ENCODE measurements at places on chromosomes 5 and 9.

DNA sequence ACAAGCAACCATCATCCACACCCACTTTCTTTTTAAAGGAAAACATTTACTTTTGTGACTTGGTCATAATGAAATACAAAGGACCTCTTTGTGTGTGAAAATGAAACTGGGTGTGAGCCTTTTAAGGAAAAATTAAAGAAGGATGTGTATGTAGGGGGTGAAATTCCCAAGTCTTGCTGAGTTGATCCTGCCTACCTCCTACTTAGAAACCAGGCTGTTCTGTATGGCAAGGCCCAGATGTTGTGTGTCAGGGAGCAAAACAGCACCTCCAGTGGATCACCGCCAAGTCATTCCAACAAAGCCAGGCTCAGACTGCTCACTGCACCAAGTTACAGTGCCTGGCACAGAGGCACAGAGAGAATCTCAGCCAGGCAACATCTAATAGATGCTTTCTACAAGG lies 198.5 kb upstream of the FBN2 start:
- DNase-seq, result no peak

GRCh38 chr5:168159425-168159824 lies 132.0 kb upstream of the WWC1 start:
- peak; percentile 70 for DNase-seq

- DNase-seq, result no peak
Measured at GRCh38 chr5:112886975-112887374, 25.9 kb downstream of the SRP19 start.

GRCh38 chr9:72326641-72327040 lies 38.4 kb downstream of the ZFAND5 start:
- no peak for DNase-seq

DNA sequence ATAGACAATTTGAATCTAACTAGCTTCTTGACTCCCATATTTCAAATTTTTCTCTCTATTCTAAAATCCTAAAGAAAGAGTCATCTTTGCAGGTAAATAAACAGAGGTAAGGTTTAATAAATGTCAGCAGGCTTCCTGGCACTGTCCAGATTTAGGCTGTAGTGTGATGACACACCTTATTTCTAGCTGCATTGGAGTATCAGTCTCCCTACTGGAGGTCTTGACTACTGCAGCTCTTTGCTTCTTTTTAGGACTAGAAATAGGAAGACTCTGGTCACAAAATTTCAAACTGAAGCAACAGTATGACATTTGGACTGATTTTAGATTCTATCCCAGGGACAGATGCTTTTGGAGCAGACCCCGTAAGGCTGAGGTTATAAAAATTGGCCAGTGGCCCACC lies 40.7 kb upstream of the PPP3R2 start:
- DNase-seq, result no peak

GRCh38 chr9:105044518-105044917 lies 116.6 kb upstream of the ABCA1 start:
- DNase-seq, result peak; percentile 8

DNA sequence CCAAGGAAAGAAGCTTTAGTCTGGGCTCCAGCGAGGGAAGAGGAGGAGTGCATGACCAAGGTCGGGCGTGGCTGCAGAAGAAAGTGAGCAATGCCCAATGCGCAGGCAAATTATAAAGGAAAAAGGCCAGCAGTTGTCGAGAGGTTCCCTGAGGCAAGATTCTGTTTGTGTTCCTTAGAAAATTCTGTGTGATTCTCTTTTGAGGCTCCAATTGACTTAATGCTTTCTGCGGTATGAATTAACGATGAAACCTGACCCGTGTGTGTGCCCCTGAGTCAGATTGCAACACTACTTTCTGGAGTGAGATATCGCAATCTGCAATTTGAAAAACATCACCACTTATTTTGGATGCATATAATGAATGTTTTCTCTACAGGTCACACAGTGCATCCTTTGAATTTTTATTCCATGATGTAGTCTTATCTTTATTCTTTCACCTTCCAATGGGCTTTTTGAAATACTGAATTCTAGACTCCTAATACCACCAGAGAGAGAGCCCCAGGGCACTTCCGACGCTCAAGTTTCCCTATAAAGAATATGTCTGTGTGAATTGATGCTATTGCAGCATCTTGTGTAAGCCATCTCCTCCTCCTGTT lies 117.9 kb upstream of the IL6ST start:
- no peak for DNase-seq

- no peak for DNase-seq
Measured at GRCh38 chr5:178244576-178244975, 12.0 kb upstream of the PHYKPL start.

- no peak for DNase-seq
Measured at GRCh38 chr9:108963459-108964143, 29.4 kb downstream of the ABITRAM start.

- peak; percentile 9 for DNase-seq
Measured at GRCh38 chr5:94908889-94909480, 290.5 kb downstream of the SLF1 start.

GRCh38 chr9:132193227-132194124 lies 31.6 kb downstream of the NTNG2 start:
- peak; percentile 8 for DNase-seq

- DNase-seq, result no peak
Measured at GRCh38 chr5:175638305-175638704, 19.6 kb upstream of the HRH2 start.

DNA sequence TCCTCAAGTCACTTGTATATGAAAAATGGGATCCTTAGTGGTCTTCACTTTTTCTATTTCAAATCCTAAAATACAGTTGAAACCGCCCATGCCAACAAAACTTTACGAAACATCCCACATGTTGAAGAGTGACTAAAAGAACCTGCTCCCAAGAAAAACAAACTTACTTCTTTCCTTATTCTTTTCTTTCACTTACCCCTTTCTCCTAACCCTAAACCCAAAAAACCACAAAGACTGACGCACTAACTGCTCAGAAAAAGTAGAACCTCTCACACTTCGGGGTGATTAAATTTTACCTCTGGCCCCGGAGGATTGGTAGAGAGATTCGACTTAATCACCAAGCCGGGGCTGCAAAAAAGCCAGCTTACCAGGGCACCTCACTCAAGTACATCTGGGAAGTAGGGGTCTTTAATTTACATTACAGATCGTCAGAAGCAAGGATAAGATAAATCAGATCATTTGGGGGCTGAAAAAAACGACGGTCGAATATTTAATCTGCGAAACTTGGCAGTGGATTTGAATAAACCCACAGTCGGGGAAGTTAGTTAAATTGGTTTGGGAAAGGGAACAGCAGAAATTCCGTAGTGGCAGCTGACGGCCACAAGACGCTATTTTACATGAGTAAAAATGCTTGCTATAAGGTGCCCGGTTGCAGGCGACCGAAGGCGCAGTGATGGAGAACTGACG lies 1.3 kb downstream of the CDO1 start:
- DNase-seq, result no peak

GRCh38 chr5:129097498-129098296 lies 3.1 kb downstream of the ISOC1 start:
- no peak for DNase-seq

DNA sequence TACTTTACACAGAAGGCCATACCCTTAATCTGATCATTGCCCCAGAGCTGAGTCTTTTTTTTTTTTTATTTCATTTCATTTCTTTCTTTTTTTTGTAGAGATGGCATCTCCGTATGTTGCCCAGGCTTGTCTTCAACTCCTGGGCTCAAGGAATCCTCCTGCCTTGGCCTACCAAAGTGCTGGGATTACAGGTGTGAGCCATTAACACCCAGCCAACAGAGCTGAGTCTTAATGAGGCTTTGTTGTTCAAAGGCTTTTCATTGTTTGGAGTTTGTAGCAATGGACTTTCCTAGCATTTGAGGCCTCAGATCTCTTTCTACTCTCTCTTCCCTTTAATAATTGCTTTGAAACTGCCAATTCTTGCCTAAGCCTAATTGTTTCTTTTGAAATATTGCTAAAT lies 176.5 kb upstream of the FBN2 start:
- no peak for DNase-seq

DNA sequence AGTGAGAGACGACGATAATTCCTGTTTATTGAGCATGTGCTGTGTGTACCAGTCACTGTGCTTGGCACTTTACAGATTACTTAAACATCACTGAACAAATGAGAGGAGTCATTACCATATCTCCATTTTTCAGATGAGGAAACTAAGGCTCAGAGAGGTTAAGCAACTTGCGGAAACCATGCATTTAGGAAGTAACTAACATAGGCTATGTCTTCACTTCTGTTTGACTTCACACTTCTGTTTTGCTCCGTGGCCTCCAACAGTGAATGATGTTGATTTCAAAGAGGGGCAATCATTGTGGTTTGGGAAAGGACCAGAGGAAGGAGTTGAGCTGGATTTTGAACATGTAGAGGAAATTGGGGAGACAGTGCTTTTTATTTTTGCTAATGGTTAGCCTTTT lies 16.7 kb downstream of the GCNT1 start:
- DNase-seq, result no peak

DNA sequence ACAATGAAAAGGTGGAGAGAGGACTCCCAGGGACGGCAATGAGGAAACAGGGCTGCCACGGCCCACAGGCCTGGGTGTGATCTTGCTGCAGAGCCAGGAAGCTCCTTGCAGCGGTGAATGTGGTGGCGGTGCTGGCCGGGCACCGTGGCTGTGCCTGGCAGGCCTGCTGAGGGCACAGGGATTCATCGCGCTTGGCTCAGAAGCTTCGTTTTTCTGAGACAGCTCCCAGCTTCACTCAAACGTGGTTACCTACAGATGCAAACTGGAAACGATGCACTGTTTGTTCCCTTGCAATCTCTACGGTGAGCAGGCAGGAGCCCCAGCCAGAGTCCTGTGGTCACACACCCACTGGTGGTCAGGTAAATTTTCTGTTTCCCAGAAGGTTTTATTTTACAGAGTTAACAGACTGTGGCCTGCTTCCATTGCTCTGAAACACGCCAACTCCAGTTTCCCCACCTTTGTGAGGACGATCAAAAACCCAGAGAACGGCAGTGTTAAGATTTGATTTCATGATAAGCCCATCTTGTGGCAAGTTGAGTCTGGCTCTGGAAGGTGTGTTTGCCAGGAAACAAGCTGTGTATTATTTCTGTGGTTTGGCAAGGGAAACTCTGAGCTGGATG lies 183.9 kb downstream of the AUH start:
- DNase-seq, result no peak

- DNase-seq, result no peak
Measured at GRCh38 chr9:21028466-21028865, 3.0 kb downstream of the HACD4 start.

- DNase-seq, result no peak
Measured at GRCh38 chr5:134833340-134834032, 12.3 kb upstream of the C5orf24 start.

DNA sequence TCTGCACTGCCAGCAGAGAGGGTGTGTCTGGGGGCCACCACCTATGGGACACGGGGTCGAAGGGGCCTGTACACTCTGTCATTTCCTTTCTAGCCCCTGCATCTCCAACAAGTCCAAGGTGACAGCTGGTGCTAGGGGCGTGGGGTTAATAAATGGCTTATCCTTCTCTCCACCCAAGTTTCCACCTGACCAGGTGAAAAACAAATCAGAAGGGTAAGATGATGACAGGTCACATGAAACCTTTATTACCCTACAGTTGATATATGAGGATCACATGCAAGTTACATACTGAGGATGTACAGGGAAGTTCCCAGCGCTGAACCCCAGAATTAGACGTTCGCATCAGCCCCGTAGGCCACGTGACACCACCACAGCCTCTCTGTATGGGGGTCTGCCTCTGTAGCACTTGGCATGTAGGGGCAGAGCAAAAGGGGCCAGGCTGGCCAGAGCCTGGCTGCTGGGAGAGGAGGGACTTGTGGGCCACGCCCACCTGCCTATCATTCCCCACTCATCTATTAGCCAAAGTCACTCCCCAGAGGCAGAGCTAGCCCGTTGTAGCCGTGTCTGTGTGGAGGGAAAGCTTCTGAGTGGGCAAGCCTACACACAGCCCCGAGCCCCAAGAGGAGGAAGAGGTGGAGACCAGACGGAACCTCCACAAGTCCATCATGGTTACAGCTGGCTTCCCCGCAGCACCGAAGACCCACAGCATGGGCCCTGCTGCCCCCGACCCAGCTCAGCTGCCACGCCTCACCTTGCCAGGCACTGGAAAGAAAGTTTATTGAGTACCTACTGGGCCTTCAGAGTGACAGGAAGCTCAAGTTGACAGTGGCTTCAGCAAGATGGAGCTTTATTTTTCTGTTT lies 2.2 kb downstream of the TMEM141 start:
- DNase-seq, result no peak

DNA sequence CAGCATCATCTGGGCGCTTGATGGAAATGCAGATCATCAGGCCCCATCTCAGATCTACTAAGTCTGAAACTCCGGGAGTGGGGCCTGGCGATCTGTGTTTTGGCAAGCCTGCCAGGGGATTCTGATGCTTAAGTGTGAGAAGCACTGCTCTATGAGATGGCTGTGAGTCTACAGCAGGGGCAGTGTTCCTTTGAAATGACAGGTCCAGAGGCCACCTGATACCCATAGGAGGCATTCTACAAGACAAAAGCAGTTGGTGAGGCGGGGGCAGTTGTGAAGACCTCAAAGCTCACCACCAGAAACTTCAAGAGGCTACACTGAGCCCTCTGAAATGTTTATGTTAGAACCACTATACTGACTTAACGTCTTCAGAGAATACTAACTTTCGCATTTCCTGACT lies 86.9 kb upstream of the SPATA31D4 start:
- DNase-seq, result no peak

- DNase-seq, result peak; percentile 4
Measured at GRCh38 chr9:121684381-121685145, 33.1 kb downstream of the DAB2IP start.

Measured in NCI-H1092 treated with DMSO at 0.1 percent for 48 hours (cell line).